Neural crest cell (in vitro differentiated cells): ENCODE measurements at places on chromosomes 4 and X.

GRCh38 chr4:174554231-174554728 is 32.0 kb upstream of the HPGD start:
- DNase-seq, result no peak

GRCh38 chr4:6467600-6467999 is 4.8 kb downstream of the PPP2R2C start:
- DNase-seq, result no peak

DNA sequence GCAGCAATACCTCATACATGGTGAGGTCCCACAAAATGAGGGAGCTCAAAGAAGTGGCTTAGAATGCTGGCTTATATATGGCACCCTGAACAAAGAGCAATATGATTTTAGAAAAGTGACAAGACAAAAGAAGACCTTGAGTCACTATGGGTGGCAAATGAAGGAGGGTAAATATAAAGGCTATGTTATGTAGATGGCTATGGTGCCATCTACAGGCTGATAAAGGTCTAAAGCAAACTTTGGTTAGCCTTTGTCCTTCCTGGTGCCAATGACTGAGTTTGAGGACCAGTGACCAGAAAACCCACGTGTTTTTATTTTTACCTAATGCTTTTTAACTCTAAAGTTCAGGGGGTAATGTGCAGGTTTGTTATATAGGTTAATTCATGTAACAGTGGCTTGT is 151.8 kb downstream of the CCNG2 start:
- no peak for DNase-seq

DNA sequence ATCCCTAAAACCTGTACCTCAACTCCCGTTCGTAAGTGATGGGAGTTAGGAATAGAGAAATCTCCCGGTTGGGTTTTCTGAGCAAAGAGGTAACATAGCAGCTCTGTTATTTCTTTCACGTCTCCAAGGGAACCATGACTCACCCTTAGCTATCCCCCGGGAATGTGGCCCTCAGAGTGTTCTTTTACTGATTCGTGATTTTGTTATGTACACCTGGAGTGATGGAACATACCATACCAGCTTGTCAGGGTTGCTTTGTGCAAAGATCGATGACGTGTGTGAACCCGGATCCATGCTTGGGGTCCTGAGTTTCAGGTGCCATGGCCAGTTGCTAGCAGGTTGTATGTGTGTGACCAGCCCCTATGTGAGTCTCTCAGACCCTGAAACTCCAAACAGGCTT is 52.6 kb downstream of the HPRT1 start:
- no peak for DNase-seq

GRCh38 chr4:152559641-152560040 is 23.7 kb upstream of the FBXW7 start:
- no peak for DNase-seq

DNA sequence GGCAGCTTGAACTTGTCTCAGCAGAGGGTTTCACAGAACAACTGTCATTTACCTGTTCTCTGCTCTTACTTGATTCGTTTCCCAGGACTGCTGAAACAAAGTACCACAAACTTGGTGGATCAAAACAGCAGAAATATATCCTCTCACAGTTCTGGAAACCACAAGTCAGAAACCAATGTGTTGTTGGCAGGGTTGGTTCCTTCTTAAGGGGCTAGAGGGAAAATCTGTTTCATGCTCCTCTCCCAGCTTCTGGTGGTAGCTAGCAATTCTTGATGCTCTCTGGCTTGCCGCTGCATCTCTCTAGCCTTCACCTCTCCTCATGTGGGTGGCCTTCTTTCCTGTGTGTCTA is 4.7 kb downstream of the TLR8 start:
- DNase-seq, result no peak

DNA sequence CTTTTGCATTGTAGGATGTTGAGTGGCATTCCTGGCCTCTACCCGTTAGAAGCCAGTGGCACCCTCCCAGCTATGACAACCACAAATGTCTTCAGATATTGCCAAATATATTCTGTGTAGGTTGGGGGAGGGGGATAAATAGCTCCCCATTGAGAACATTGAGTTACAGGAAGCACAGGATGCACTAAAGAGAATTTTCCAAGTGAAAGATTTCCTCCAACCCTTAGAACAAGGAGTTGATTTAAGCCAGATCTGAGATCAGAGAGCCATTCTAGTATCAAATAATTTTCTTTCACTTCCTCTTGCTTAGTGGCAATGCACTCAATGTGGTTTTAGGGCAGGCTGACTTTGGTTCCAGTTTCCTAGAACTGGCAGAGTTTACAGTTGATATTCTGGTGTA is 436.6 kb downstream of the C4orf33 start:
- DNase-seq, result no peak

DNA sequence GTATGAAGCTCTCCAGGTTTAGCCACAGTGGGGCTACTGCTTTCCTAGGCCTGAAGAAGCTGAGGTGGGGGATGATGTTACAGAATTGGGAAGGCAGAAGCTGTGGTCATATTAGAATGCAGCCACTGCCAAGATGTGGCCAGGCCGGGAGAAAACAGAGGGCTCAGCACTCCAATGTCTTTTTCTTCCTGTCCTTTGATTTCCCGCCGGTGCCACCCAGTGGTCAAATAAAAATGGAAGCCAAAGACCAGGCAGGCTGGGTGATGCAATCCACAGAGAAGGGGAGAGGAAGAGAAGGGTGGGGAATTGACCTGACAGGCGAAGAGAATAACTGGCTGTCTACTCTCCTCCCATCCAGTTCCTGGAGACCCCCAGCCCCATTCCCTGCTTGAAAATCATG is 94.9 kb upstream of the SHISA3 start:
- peak; percentile 22 for DNase-seq

DNA sequence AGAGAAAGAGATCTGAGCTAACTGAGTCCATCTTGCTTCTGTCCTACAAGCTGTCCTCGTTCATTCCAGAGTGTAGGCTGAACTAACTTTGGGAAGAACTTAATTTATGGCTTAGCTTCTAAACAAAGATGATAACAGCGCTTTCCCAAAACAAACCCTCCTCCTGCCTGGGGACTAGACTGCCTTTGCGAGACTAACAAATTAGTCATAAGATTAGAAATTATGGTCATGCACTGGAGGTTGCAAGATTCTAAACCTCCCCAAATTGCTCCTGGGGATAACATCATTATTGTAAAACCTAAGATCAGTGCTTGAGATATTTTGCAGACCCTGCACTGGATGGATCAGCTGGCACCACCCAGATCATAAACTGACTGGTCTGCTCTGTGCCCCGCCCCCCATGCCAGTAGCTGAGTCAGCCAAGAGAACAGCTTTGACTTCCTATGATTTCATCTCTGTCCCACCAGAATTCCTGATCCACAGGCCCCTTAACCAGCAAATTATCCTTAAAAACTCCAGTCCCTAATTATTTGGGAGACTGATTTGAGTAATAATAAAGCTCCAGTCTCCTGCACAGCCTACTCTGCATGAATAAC is 883.3 kb downstream of the TRIML1 start:
- DNase-seq, result no peak

DNA sequence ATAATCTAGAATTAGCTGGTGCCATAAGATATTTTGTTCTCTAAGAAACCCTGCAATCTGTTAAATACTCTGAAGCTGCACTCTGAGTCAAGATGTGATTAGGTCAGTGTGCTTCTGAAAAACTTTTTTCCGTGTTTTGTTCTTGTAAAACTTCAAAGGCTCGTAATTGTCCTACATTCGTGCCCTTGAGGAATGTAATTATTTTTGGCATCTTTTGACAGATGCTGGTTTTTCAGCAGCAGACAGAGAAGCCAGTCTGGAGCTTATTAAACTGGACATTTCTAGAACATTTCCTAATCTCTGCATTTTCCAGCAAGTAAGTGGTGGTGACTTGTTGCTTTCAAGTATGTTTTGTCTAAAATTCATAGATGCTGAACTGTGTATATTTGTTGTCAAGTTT is 36.8 kb upstream of the TADA2B start:
- DNase-seq, result no peak

DNA sequence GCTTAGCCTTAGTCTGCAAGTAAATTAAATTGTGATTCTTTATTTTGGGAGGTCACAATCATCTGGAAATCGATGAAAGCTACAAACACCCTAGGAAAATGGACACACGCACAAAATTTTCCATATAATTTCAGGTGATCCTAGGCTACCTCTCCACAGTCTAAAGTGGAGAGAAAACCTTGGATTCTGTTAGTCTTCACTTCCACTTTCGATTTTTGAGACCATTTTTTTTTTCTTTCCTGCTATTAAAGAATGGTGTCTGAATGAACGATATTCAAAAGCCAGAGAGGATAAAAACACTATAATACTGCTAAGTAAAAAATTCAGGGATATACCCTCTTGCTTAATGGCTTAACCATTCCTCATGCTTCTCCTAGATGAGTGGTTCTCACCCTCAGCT is 1.7 kb downstream of the FBXL5 start:
- no peak for DNase-seq

DNA sequence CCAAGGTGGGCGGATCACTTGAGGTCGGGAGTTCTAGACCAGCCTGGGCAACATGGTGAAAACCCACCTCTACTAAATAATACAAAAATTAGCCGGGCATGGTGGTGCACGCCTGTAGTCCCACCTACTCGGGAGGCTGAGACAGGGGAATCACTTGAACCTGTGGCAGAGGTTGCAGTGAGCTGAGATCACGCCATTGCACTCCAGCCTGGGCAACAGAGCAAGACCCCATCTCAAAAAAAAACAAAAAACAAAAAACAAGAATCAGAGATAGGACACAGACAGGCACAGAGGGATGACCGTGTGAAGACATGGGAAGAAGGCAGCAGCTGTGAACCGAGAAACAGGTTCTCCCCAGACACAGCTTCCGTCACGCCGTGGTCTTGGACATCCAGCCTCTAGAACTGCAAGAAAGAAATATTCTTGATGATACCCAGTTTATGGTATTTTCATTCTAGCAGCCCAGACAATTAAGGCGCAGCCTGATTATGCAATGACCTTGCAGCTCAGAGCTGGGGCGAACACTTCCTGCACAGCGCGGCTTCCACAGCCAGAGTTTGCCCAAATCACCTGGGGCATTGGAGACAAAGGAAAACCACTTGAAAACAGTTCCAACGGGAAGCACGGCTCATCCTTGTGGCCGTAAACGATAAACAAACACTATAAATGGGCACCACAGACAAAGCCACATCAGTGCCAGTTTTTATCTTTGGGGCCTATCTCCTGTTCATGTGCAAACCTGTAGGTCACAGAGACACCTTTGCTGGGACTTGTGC is 4.2 kb upstream of the ARSD start:
- DNase-seq, result no peak

GRCh38 chrX:129025376-129025775 is 497.9 kb downstream of the SMARCA1 start:
- no peak for DNase-seq
